ENCODE measurements at places on chromosomes 5 and 9. TPM values are rescaled to one million over a fixed set of nuclear protein-coding genes. Genes with fewer than 3 reads are reported as not detected.

The PTGES gene
- total RNA-seq: 9.0 TPM

The GTF3C5 gene
- total RNA-seq: 31.3 TPM

The KLF4 gene
- total RNA-seq: 6.9 TPM

The PTPRD gene
- 2.3 TPM for total RNA-seq

The MBLAC2 gene
- total RNA-seq: 3.1 TPM

The TNC gene
- total RNA-seq: 35.2 TPM

The SLC9A3 gene
- 1.1 TPM for total RNA-seq

The STPG3 gene
- total RNA-seq: not detected

The SPATA31A3 gene
- not detected for total RNA-seq

The ADCY2 gene
- not detected for total RNA-seq

The GABRP gene
- total RNA-seq: under 0.01 TPM

The CXCL14 gene
- total RNA-seq: under 0.01 TPM

The SPINK1 gene
- total RNA-seq: not detected

The CTXN3 gene
- total RNA-seq: not detected

The RGP1 gene
- total RNA-seq: 10.9 TPM

The SOHLH1 gene
- not detected for total RNA-seq

The ALDH1A1 gene
- 5.1 TPM for total RNA-seq

The EDIL3 gene
- 246 TPM for total RNA-seq

The MEIKIN gene
- not detected for total RNA-seq

The OR13F1 gene
- total RNA-seq: not detected

The COL5A1 gene
- 254 TPM for total RNA-seq

The C9orf50 gene
- not detected for total RNA-seq

The ASPN gene
- 7.3 TPM for total RNA-seq

The PCDHA4 gene
- 0.19 TPM for total RNA-seq

The ENTREP1 gene
- 0.38 TPM for total RNA-seq

The WNT8A gene
- not detected for total RNA-seq

The ARID3C gene
- under 0.01 TPM for total RNA-seq

The IRX1 gene
- 0.19 TPM for total RNA-seq

The PCDHB16 gene
- total RNA-seq: 0.19 TPM

The EMB gene
- 15.9 TPM for total RNA-seq

The AMBP gene
- total RNA-seq: not detected

The IFNA13 gene
- not detected for total RNA-seq

Measured in regular cardiac myocyte (primary cell).